Effector CD8-positive, alpha-beta T cell (primary cell): ENCODE measurements at places on chromosomes 5 and 9.

GRCh38 chr9:116855881-116856662 lies 169.0 kb downstream of the TRIM32 start:
- no peak for DNase-seq

GRCh38 chr9:80285326-80285725 lies 713.6 kb downstream of the TLE4 start:
- no peak for DNase-seq

GRCh38 chr5:102946971-102947370 lies 173.0 kb downstream of the GIN1 start:
- DNase-seq: no peak

DNA sequence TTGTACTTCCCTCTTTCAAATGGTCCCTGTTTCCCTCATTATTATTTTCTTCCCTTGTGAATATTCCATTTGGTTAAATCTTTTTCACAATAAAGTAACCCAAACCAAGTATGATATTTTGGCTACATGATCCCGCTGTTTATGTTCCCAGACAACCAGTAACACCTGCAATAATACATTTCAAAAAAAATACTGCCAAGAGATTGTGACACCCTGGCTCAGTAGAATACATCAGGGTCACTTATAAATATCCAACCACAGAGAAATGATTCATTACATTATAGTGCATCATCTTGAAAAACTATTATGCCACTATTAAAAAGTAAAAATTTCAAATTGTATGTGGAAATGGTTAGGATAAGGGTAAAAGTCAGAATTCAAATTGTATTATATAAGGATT lies 7.2 kb upstream of the OXCT1 start:
- no peak for DNase-seq

- DNase-seq: no peak
These were observed 5.1 kb downstream of the SLC25A48 start for GRCh38 chr5:135839566-135839965.

GRCh38 chr9:115978659-115979096 lies 174.9 kb upstream of the PAPPA start:
- no peak for DNase-seq

- no peak for DNase-seq
These were observed 36.2 kb upstream of the CKS2 start for GRCh38 chr9:89274838-89275237.

- DNase-seq: no peak
These were observed 67.0 kb downstream of the CAST start for GRCh38 chr5:96729156-96729555.

DNA sequence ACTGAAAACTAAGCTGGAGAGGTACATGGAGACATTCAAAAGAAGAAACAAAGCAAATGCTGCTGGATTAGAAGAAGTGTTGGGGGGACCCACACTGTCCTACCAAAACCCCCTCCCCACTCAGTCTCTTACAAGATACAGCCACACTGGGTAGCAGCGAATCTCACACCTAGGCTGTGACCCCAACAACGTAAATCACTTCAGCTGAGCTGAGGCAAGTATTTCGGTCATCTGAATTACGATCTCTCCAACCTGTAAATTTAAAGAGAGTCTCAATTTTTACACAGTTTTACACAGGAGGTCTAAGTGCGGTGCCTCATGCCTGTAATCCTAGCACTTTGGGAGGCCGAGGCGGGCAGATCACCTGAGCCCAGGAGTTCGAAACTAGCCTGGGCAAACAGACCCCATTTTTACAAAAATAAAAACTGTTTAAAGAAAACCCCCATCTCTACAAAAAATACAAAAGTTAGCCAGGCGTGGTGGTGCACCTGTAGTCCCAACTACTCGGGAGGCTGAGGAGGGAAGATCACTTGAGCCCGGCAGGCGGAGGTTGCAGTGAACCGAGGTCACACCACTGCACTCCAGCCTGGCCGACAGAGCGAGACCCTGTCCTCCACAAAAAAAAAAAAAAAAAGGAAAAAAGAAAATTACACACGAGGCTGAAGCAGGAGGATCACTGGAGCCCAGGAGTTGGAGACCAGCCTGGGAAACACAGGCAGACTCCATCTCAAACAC lies 3.4 kb downstream of the CAMSAP1 start:
- DNase-seq: no peak

DNA sequence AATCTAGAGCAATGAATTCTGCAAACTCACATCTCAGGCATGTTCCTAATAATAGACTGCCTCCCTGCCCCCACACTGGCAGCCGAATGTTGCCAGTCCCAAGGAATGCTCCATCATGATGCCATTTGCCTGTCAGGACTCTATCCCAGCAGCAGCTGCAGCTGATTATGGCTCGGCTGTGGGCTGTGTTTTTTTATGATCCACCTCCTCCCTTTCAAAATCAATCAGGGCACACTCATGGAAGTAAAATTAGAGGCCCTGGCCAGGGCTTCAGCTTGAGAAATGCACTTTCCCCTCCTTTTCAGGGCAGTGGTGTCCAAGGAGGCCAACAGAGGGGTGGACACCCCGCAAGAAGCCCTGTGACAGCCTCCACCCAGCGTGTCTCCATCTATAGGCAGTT lies 176.7 kb upstream of the S1PR3 start:
- no peak for DNase-seq

- no peak for DNase-seq
These were observed 1225.7 kb upstream of the WWC1 start for GRCh38 chr5:167065794-167066193.

DNA sequence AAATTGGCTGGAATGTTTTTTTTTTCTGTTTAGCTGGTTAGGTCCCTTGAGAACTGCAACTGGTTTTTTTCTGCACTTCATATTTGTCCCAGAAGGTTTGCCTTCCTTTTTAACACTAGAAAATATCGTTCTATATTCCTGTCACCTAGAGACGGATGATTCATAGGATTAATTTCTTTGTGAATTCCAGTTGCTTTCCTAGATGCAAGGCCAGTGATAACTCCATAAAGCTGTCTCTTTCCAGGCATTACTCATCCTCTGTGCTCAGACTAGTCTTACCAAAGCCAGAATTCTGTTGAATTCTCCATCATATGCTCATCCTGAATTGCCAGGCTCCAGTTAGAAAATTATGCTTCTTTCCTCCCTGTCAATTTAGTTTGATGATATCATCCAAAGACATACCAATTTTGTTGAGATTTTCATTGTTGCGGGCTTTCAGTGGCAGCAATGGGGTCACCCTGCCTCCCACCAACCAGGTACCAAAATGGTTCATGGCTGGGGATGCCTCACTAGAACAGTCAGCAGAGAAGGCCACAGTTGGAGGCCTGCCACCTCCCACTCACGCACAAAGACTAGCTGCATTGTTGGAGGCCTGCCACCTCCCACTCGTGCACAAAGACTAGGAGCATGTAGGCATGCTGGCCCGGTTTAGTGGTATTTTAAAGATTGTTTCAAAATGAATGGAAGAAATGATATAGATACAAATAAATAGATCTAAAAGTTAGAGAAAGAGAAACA lies 8.5 kb downstream of the BAAT start:
- DNase-seq: no peak

GRCh38 chr9:115357821-115358220 lies 239.9 kb upstream of the TNC start:
- no peak for DNase-seq

DNA sequence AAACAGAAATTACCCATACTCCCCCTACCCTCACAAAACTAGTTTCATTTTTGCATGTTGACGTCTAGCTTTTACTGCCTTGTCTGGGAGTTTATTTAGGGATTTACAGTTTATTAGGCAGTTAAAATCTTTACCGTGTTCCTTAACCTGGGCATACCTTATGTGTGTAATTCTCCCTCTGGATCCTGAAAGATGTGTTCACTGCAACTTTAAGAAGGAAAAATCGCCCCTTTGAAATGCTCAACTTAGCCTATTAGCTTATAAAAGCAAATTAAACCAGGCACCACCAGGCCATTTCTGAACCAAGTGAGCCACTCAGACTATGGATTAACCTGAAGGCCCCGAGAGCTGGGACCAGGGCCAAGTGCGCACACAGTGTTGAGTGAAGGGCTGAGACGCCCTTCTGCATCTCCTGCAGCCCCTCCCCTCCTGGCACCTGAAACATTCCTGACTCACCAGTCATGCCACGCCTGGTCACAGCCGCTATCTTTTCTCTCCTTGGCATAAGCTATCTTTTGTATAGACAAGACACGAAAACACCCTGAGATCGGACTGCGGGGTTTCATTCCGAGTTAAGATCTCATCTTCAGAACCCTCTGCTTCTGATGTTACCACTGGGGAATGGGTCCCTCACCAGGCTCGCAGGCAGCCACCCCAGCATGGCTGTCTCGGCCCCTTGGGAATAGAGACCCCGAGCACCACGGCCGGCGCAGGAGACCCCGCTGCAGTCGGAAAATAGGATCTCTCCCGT lies 111.9 kb downstream of the ROR2 start:
- no peak for DNase-seq

GRCh38 chr9:76198336-76198735 lies 195.9 kb downstream of the RFK start:
- no peak for DNase-seq

- DNase-seq: no peak
These were observed 167.8 kb upstream of the CCNG1 start for GRCh38 chr5:163269624-163270023.

DNA sequence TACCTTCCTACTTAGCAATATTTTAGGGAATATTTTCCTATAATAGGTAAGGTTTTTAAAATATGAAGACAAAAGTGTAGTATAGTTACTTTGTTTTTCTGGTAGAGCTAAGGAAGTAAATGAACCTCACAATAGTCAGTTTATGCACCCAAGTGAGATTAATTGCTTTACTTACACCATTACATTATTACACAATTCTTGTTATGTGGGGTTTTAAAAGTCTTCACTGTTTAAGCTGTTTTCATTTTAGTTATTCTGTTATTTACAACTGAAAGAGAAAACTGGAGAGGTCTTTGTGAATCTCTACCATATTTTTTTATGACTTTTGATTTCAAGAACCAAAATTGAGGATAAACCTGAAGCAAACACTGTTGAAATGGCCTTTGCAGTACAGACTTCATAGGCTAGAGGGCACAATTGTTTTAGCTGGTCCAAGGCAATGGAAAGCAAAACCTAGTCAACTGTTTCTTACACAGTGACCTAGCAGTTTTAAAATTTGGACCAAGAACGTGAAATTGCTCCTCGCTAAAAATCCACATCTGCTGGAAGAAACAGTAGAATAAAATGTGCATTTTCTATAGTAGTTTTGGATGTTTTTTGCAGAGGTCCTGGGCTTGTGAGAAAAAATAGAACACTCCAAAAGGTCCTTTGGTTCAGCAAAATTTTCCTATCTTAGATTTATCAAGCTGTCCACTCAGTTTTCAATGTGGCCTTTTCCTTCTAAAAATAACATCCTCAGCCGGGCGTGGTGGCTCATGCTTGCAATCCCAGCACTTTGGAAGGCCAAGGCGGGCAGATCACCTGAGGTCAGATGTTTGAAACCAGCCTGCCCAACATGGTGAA lies 66.4 kb upstream of the FER start:
- no peak for DNase-seq

- DNase-seq: no peak
These were observed 56.3 kb upstream of the KCNN2 start for GRCh38 chr5:114305402-114306207.

- DNase-seq: no peak
These were observed 358.6 kb upstream of the PAPPA start for GRCh38 chr9:115794921-115795475.
